ENCODE measurements at places on chromosomes 11 and 22.
A peak's percentile ranks its signal among the peaks of the same experiment; 100 is the strongest.

GRCh38 chr22:30514252-30514651 is 8.8 kb upstream of the SEC14L4 start:
- no peak for DNase-seq

GRCh38 chr11:8683115-8683807 is 669 bp downstream of the RPL27A start:
- no peak for DNase-seq

DNA sequence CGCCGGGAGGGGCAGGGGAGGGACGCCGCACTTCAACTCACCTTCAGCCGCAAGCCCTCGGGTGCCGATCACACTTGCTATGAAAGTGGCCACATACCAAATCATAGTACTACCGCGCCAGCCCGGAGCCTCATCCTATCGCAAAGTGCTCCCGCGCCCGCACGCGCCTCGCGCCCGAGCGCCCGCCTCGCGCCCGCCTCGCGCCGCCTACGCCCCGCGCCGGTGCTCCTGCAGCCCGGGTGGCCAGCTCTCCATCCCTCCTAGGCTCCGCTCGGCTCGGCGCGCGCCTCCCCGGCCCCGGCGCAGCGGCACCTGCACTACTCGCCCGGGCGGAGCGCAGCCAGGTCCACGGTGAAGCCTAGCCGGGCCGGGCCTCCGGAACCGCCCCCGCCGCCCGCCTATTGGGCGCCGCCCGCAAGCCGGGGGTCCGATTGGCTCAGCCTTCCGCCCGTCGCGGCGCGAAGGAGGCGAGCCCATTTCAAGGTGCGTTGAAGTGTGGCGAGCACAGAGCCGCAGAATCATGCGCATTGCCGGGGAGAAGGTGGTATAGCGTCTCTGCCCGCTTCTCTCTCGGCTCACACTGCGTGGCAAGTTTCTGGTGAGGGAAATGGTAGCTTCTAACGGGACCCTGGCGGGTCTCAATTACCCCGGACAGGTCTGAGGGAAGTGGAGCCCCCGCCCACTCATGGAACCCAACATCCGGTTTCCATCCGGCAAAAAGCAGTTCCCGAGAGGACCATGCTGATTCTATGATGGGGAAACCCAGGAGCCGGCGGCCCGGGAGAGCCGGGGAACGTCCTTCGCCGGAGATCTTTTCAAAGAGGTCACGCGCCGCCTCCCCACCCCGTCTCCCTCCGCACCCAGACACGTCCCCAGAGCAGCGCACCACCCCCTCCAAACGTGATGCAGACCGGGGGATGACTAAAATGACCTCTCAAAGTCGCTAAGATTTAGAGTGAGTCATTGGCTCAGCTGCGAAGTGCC is at the start of gene IGSF9B:
TSS of gene IGSF9B (minus strand) at position 319 of the 984 bp plus-strand sequence. CDS start at position 105, 214 bp downstream.
- DNase-seq, result peak; percentile 88

DNA sequence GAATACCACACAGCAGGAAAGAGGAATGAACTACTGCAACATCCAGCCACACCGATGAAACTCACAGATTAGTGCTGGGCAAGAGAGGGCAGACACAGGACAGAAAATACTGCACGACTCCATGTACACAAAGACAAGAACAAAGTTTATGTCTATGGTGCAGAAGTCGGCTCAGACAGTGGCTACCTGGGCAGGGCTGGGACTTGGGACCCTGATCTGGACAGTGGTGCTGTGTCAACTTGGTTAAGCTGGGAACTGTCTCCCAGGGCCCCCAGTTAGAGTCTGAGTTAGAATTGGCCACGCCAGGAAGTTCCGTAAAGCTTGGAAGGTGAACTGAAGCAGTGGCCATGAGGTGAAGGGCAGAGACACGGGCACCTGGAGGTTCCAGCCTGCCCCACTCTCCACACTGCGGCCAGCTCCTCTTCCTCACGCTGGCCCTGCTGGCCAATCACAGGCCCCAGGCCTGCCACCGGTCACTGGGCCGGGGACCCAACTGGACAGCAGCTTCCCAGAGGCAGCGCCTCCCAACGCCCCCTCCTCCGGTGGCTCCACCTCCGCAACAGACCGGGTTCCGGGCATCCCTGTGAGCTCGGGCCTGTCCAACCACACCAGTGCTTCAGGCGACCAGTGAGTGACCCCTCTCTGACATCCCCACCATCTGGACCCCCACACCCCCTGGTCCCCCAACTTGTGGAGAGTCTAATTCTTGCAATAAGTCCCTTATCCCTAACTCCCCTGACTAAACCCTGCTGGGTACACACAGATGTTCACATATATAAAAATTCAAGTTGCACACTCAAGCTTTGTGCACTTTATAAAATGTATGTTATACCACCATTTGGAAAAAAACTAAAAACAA is 93.7 kb downstream of the MICAL3 start:
- no peak for DNase-seq

- DNase-seq, result no peak
Measured at GRCh38 chr11:133801356-133801755, 44.0 kb downstream of the SPATA19 start.

DNA sequence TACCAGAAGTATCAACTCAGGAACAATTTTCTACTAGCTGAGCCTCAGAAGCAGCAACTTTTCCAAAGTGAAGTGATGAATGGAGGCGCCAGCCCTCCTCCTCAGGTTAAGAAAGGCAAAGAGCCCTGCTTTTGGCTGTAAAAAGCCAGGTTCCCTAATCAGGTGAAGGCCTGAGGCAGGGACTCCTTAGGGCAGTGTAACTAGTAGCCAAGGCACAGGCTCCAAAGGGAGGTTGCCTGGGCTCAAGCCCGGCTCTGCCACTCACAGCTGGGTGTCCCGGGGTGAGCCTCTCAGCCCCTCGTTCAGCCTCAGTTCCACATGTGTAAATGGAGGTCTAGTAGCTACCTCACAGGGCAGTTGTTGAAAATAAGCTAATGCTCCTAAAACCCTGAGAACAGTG is 19.5 kb downstream of the TSKU start:
- DNase-seq, result no peak

GRCh38 chr11:17508306-17508705 is 31.7 kb upstream of the ABCC8 start:
- no peak for DNase-seq

DNA sequence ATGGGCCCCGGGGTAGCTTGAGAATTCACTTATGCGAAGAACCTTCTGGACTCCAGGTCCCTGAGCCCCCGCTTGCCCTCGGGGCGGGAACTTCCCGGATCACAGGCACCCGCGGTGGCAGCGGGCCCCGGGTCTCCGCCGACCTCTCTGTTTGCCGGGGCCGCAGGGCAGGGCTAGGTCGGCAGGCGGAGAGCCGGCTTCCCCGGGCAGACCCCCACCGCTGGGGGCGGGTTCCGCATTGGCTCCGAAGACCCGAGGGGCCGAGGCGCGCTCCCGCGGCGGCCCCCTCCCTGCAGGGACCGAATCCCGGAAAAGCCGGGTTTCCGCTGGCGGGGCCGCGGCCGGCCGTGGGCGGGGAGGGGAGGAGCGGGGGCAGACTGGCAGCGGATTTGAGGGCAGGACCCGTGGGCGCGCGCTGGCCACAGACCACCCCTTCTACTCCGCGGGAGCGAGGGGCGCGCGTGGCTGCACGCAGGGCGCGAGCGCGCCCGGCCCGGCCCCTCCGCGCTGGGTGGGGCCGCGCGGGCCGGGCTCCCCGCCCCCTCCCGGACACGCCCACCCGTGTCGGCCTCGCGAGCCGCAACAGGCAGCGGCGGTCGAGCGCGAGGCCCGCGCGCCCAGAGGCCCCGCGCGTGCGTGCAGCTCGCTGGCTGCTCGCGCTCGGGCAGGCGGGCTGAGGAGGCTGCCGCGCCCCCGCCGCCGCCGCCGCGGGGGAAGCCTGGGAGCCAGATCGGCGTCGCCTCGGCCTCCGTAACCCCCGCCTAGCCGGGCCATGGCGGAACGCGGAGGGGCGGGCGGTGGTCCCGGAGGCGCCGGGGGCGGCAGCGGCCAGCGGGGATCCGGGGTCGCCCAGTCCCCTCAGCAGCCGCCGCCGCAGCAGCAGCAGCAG is at the start of gene PACS1:
TSS of gene PACS1 (plus strand) at position 558 of the 889 bp plus-strand sequence. CDS start at position 773, 215 bp downstream.
- peak; percentile 83 for DNase-seq

- no peak for DNase-seq
Measured at GRCh38 chr22:37516456-37516855, 2.8 kb downstream of the CARD10 start.

DNA sequence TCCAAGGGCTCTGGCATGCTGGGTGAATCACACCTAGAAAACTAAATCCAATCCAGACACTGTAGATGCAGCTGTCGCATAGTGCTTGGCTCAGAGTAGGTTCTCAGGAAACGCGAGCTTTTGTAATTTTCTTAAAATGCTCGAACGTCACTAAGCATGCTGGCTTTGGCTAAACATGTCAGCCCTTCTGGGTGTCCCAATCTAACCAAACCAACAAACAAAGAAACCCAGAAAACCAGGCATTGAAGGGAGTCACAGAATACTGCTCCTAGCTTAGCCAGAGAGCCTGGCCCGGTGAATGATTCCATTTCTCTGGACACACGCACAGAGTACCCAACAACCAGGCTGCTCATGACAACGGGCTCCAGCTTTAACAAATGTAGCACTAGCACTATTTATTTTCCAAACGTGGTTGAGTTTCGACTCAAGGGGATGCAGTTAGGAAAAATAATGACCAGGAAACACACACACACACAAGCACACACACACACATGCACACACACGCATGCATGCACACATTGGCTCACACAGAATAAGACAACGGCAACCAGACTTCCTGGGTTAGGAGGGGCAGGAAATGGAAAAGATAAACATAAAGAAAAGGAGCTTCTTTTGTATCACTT is 492.6 kb downstream of the MIAT start:
- DNase-seq, result no peak

DNA sequence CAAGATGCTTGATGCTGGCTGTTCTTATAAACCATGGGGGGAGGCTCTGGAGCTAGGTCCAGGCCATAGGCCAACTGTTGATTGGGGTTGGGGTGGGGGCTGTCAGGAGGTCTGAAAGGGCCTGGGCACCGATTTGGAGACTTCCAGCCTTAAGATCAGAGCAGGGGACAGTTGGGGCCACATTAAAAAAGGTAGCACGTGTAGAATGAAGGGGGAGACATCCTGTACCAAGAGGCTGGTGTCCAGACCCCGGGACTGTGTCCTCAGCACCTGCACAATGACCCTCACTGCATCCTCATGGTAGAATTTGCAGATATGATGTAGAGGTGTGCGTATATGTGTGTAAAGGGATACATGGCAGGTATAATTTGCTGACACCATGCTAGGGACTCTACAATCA is 12.4 kb upstream of the TBX1 start:
- DNase-seq, result no peak

DNA sequence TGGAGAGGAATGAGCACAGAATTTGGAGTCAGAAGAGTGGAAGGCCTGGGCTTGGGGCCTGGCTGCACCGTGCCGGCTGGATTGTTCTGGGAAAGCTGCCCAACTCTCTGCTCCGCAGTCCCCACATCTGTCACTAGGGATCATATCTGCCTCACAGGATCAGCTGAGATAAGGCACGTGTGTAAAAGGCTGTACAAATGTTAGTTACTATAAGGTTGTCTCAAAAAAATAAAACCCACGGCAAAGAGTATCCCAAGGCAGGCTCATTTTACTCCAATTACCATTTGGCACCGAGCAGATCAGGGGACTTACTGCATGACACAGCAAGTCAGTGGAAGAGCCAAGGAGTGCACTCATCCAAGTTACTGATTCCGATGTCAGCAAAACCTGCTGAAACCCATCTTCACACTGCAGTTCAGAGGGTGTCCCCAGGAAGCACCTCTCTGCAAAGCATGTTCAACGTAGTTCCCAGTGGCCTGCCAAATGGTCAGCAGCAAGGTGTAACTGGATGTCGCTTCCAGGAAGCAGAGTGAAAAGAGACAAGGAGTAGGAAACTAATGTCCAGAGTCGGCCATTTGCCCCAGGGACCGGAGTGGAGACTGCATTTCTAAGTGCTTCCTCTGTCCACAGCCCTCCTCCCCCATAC is 18.1 kb upstream of the MRTFA start:
- no peak for DNase-seq

DNA sequence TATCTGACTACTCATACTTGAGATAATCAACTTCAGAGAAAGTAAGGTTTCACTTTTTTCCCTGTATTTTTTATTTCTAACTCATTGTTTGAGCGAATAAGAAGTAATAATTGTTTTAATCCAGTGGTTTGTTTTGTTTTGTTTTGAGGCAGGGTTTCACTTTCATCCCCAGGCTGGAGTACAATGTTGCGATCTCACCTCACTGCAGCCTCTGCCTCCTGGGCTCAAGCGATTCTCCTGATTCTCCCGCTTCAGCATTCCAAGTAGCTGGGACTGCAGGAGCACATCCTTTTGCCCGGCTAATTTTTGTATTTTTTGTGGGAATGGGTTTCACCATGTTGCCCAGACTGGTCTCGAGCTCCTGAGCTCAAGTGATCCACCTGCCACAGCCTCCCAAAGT is 8.6 kb downstream of the GTF2H1 start:
- no peak for DNase-seq

GRCh38 chr22:17902960-17903359 is 121.4 kb downstream of the MICAL3 start:
- DNase-seq, result no peak

- DNase-seq, result no peak
Measured at GRCh38 chr11:118635237-118635591, 27.8 kb downstream of the PHLDB1 start.

DNA sequence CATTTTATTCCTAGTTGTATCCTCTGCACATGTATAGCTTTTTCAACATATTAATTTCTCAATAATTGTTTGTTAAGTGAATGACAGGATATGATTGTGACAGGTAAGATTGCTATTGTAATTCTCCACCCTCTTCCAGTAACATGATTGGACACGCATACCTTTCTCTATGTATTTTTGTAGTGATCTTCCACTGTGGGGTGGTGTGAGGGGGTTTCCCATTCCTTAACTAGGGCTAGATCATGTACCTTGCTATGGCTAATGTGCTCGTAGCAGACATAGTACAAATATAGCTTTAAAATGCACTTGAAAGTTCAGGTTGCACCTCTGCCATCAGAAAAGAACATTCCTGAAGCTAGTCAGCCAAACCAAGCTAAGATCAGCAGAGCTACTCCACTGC is 2392.8 kb upstream of the RAG2 start:
- DNase-seq, result no peak

- DNase-seq, result peak; percentile 80
Measured at GRCh38 chr11:62599069-62599696, 2.5 kb downstream of the MTA2 start.

Measured in stimulated activated CD8-positive, alpha-beta memory T cell treated with anti-CD3 and anti-CD28 coated beads, Interleukin-12 subunit alpha, Interleukin-12 subunit beta, amount 100 ng/mL, for 4 hours (primary cell).